ENCODE measurements at places on chromosomes 16 and 17.
A peak's percentile ranks its signal among the peaks of the same experiment; 100 is the strongest.

GRCh38 chr17:82932518-82933310, 92.9 kb upstream of the ZNF750 start:
- DNase-seq: no peak

GRCh38 chr16:72749091-72749490, 298.8 kb downstream of the ZFHX3 start:
- DNase-seq: no peak

- DNase-seq: no peak
Observed at GRCh38 chr16:69323415-69323814, 7.0 kb downstream of the PDF start.

DNA sequence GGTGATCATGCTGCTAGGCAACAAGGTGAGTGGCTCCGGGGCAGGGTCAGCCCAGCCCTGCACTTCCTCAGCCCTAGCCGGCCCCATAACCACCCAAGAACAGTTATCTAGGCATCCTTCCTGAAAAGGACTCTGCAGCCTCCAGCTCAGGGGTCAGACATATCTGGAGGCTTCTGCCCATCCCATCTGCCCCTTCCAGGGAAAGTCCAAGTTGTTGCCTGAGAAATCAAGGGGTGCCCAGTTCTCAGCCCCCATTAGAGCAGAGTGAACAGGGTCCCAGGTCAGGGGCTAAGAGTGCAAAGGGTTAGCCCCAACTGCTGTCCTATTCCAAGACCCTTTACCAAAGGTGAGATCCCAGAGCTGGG, 4.1 kb upstream of the NHERF1 start:
- DNase-seq: no peak

GRCh38 chr17:62791235-62791734, 16.8 kb downstream of the MARCHF10 start:
- no peak for DNase-seq

DNA sequence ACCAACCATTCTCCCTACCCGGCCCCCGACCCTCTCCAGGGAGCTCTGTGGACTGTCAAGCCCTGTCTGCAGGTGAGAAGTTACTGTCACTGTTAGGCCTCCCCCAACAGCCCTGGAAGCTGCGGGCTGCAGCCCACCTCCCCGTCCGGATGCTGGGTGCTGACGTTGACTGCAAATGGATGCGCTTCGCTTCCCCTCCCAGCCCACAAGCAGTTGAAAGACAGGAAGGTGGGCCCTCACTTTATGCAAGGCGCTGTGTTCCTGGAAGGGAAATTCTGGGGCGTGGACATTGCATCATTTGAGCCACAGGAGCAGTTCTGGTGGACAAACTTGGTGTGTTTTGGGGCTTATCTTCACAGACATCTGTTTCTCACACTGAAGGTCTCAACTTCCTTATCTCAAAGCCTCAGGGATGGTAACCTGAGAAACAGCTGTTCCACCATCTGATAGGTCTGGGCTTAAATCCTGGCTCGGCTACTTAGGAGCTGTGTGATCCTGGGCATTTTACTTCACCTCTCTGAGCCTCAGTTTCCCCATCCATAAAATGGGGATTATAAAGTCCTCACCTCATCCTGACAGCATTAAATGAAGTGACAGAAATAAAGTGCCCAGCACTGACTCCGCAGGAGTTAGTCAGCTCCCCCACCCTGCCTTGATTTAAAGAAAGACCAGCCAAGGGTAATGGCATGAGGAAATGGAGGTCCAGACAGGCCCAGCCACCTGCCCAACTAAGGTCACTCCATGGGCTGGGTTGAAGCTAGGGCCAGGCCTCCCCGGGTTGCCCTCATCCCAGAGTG, 4.6 kb upstream of the DRC7 start:
- DNase-seq: no peak

DNA sequence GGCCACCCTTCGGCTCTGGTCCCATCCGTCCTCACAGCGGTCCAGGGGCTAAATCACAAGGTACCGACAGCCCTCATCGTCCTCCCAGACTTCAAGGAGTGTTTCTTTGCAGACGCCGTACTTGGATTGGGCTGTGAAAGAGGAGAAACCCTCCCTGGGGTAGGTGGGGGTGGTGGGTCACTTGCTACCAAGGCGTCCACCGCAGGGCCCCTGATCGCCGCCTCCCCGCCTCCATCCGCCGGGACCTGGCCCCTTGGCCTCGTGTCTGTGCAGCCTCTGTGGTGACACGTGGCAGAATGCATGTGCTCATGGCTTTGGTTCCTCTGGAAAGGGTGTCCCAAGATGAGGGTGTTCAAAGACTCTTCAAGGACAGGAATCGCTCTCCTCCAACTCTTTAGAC, 151.4 kb downstream of the BANP start:
- DNase-seq: no peak

DNA sequence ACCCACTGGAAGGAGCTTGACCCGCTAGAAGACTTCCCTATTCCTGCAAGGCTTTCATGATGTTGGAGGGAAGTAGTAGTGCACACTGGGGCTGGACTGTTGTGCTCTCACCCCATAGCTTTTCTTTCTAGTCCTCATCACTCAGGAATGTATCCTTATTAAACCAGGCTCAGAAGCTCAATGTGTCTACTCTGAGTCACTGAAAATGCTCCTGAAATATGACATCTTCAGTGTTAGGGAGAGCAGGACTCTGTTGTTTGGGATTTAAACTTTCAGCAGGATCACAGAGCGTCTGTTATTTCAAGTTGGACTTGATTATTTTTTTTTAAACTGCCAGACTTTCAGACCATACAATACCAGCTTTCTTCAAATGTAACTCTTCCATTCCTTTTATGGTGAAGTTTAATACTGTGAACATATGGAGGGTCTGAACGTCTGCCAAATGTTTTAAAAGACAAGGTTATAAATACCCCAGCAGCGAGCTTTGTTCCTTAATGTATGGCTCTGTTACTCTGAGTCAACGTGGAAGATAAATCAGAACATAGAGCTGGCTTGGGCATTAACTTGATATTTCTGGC, 257.5 kb downstream of the CDH11 start:
- no peak for DNase-seq

- no peak for DNase-seq
Observed at GRCh38 chr16:4081521-4082021, 34.7 kb downstream of the ADCY9 start.

- DNase-seq: no peak
Observed at GRCh38 chr16:19223235-19224170, 55.5 kb downstream of the SYT17 start.

DNA sequence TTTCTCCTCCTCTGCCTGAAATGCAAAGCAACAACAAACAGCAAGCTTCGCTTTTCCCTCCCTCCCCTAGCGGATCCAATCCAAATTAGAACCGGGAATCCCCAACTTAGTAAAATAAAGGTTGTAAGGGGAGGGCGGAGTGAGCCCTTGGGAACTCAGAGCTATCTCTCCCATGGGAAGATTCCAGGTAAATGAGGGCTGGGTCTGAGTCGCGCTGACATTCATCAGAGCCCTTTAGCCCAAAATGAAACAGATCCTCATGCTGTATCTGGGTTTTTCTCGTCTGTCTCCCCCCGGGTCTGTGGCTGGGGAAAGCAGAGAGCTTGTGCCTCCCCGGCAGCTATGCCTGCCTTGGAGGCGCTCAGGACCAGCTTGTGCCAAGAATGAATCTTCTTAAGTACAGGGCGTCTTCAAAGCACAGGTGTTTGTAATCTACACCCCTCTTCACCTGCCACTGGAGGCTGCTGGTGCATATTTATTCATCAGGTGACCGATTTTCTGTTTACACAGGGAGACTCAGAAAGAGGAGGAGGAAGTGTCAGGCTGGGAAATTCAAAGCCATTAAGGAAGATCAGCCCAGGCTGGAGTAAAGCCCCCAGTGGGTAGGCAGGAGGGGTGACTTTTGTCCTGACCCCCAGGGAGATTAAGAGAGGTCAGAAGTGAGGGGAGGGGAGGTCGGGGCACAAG, 55.0 kb upstream of the GSE1 start:
- DNase-seq: peak; percentile 29

GRCh38 chr16:62105244-62105643, 69.0 kb upstream of the CDH8 start:
- no peak for DNase-seq

DNA sequence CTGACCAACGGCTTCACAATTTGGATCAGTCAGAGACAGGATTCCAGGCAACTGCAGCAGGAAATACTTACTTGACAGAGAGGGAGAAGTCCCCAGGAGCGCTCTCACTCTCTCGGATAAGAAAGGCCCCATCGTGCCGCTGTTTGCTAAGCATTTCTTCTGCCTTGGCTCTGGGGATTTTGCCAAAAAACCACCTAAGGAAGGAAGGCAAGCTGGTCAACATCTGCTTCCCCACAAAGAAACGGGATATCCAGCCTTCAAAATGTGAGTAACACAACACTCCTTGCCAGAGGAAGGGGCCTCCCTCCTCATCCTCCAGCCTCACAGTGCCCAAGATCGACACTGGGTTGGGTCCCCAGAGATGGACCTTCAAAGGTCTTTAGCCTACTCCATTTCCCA, 36.6 kb upstream of the SLC25A19 start:
- no peak for DNase-seq

- no peak for DNase-seq
Observed at GRCh38 chr17:55318715-55319487, 54.1 kb downstream of the HLF start.

DNA sequence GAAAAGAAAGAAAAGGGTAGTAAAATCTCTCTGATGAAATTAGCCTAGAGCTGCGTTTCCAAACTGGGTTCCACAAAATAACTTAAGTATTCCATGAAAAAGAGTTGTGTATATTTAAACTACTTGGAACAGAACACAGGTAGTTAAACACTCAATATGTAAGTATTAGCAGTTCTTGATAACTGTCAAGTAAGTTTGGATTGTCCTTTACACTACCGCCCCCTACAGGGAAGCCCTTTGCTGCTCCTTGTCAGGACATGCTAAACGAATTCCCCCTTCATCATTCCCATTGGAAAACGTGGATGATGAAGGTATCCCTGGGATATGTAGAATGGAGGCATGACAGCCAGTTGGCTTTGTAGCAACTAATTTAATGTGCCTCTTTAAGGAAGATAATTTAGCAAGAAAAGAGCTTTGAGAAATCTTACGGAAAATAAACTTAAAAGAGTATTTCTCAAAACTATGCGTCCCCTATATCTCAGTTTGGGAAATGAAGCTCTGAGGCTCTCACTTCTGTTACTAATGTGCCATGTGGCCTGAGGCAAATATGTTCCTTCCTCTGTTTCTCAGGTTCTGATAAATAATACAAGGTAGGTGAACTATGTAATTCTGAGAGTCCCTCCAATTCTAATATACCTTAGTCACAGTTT, 18.8 kb downstream of the NCBP3 start:
- peak; percentile 39 for DNase-seq

DNA sequence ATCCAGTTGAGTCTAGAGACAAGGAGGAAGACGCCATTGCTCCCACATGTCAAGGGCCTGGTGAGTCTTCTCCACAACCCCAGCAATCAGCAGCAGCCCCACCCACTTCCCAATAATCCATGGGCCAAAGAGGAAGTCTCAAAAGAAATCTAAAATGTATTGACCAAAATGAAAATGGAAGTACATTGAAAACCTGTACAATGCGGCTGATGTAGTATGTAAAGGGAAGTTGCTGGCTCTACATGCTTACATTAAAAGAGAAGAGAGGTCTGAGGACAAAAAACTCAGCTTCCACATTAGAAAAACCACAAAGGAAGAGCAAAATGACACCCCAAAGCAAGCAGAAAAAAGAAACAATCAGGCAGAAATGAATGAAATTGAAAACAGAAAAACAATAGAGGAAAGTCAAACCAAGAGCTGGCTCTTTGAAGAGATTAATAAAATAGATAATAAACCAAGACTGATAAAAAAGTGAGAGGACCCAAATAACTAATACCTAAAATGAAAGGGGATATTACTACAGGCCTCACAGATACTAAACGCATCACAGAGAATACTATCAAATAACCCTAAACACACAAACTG, 100.6 kb upstream of the METRNL start:
- DNase-seq: no peak

DNA sequence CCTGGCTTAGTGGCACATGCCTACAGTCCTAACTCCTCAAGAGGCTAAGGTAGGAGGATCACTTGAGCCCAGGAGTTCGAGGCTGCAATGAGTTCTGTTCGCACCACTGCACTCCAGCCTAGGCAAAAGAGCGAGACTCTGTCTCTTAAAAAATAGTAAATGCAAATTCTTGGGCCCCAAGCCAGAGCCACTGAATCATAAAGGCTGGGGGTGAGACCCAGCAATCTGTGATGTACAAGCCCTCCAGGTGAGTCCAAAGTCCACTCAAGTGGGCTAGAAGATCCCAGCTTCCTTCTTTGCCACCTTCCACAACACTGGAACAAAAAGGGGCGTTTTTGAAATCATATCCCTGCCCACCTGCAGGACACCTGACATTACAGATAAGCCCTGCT, 16.9 kb downstream of the TRIM25 start:
- DNase-seq: no peak

DNA sequence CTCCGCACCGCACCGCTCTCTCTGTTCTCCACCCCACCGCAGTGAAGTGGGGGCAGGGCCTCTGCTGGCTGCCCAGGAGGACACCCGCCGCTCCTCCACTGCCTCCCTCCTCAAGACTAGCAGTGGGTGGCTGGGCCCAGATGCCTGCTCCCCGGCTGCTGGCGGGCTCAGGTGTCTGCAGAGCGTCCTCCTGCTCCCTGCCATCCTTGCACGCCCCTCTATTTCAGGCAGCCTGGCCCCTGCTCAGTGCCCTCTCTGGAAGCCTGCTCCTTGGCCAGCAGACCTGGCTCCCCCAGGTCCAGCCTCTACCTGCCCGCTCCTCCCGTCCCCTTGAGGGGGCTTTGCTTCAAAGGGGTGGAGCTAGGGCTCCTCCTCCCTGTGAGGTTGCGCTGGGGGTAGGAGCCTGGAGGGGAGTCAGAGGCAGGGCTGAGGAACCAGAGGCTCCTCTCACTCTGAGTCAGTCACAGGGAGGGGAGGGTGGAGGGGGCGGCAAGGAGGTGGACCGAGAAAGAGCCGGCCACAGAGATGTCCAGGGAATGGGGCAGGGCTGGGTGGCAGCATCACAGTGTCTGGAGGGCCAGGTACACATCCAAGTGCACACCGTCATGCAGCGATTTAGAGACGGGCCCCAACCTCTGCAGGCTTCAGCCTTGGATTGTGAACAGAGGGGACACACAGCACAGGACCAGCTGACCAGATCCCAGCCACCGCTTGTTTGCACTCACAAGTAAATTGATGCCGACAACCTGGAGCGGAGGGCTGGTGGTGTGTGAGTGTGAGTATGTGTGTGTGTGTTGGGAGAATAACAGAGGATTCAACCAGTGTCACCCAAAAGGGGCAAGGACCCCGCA, 9.8 kb upstream of the TMEM92 start:
- no peak for DNase-seq

- no peak for DNase-seq
Observed at GRCh38 chr16:47884116-47884725, 271.6 kb downstream of the ABCC12 start.

- DNase-seq: no peak
Observed at GRCh38 chr16:11066261-11066870, 122.0 kb downstream of the CLEC16A start.

GRCh38 chr17:6894206-6894528, 62.6 kb upstream of the TEKT1 start:
- no peak for DNase-seq

DNA sequence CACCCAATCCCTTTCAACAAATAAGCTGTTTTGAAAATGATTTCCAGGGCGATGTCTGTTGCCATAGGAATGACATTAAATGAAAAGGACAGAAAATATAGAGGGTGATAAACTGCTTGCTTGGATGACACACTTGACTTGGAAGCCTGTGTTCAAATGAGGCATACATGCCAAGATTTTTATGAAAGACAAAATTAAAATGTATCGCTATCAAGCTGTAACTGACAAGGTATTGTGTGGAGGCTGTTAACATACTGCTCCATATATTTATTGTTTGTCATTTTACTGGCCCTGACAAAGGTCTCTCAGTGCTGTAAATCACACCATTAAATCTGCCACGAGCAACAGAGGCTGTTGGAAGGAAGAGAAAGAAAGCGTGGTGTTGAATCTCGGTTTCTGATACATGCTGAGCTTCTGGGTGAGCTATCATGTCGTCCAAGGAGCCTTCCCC, 456.2 kb upstream of the SALL1 start:
- DNase-seq: no peak

Data from SHP77 (cell line).